ENCODE measurements at places on chromosomes 6 and 20. TPM values are rescaled to one million over a fixed set of nuclear protein-coding genes. Genes with fewer than 3 reads are reported as not detected.

- no peak for DNase-seq
Observed at GRCh38 chr6:90025523-90026061, 131.3 kb downstream of the GJA10 start.

DNA sequence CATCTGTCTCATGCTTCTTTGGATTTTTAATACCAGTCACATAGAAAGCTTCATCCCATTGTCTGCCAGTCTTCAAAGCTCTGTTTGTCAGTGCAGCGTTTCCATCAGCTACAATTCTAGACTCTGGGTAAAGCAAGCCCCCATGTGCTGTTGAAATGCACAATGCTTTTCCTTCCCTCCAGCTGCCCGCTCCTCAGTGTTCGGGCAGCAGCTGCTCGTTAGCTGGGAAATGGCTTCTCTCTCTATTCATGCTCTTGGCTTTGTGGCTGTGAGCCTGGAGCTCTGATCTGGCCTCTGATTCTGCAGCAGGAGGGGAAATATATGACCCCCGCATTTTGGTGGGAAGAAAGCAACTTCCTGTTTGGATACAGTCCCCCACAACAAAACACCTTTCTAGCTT is 213.0 kb upstream of the CDYL start:
- no peak for DNase-seq

- DNase-seq: no peak
Observed at GRCh38 chr6:89438248-89438647, 5.3 kb downstream of the ANKRD6 start.

DNA sequence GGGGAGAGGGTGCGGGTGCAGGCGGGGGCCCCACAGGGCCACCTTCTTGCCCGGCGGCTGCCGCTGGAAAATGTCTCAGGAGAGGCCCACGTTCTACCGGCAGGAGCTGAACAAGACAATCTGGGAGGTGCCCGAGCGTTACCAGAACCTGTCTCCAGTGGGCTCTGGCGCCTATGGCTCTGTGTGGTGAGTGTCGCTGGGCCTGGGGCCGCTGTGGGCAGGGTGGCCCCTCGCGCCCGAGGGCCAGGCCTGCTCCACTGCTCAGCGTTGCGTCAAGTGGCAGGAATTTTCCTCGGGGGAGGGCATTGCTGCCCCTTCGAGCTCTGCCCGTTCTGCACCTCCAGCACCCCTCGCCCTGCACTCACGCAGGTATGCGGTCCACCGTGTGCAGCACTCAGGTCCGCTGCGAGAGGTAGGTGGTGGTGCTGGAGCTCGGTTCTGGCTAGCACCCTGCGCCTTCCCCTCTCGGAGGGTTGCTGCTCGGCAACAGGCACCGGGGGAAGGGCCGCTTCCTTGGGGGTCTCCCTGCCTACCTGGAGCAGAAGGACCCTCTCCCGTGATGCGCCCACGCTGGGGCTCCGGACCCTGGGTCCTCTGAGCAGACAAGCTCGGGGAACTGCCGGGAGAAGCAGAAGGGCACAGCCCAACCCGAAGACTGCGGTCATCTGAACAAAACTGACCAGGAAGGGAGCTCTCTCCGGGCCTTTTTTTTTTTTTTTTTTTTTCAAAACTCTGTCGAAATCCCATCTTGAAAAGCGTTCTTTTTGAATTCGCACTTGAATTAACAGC is 674 bp downstream of the MAPK14 start:
- DNase-seq: no peak

GRCh38 chr20:34260208-34260942 is 19.2 kb downstream of the ASIP start:
- no peak for DNase-seq

DNA sequence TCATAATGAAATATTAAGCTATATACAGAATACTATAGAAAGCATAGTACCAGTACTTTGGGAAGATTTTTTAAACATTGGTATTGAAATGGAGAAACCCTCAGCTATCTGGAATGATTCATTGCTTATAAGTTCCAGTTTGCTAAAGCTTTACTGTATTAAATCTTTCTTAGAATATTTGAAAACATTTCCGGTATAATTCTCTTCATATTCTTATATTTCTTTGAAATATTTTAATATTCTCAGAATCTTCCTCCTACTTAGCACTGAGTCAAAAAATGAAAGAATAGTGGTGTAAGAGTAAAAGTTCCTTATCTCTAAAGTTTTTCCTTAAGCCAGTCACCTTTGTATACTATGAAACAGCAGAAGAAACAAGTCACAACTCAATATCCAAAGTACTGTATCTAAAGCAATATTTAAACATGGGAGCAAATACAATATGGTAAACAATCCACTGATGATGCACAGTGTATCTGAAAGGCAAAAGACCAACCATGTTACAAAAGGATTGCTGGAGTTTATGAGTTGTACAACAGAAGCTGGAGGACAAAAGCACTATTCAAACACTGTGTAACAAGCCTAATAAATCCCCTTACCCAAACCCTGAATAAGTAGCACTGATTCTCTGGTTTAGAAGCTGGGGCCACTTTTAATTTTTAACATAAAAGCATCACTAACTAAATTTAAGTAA is 102.1 kb downstream of the PRDM1 start:
- no peak for DNase-seq

Gene HLA-DMA
- total RNA-seq: 11.9 TPM

Gene NMBR
- total RNA-seq: 0.09 TPM
